Chondrocyte (in vitro differentiated cells): ENCODE measurements at places on chromosomes 4 and X. TPM values are rescaled to one million over a fixed set of nuclear protein-coding genes. Genes with fewer than 3 reads are reported as not detected.

BMX gene
- not detected in 3 replicates for total RNA-seq

GPAT3 gene
- total RNA-seq: 0.07 to 0.17 TPM (median 0.15 TPM) in 3 replicates

RS1 gene
- total RNA-seq: not detected in 3 replicates

IGBP1 gene
- 30.7 to 32.9 TPM (median 32.0 TPM) in 3 replicates for total RNA-seq

H2BW2 gene
- total RNA-seq: 0.59 TPM in 1 of 3 replicates, not detected in the others

MAGEA12 gene
- not detected in 3 replicates for total RNA-seq
